Left cardiac atrium (tissue), 4 donors: ENCODE measurements at places on chromosomes 3 and 15. TPM values are rescaled to one million over a fixed set of nuclear protein-coding genes. Genes with fewer than 3 reads are reported as not detected.
A peak's percentile ranks its signal among the peaks of the same experiment; 100 is the strongest.

DNA sequence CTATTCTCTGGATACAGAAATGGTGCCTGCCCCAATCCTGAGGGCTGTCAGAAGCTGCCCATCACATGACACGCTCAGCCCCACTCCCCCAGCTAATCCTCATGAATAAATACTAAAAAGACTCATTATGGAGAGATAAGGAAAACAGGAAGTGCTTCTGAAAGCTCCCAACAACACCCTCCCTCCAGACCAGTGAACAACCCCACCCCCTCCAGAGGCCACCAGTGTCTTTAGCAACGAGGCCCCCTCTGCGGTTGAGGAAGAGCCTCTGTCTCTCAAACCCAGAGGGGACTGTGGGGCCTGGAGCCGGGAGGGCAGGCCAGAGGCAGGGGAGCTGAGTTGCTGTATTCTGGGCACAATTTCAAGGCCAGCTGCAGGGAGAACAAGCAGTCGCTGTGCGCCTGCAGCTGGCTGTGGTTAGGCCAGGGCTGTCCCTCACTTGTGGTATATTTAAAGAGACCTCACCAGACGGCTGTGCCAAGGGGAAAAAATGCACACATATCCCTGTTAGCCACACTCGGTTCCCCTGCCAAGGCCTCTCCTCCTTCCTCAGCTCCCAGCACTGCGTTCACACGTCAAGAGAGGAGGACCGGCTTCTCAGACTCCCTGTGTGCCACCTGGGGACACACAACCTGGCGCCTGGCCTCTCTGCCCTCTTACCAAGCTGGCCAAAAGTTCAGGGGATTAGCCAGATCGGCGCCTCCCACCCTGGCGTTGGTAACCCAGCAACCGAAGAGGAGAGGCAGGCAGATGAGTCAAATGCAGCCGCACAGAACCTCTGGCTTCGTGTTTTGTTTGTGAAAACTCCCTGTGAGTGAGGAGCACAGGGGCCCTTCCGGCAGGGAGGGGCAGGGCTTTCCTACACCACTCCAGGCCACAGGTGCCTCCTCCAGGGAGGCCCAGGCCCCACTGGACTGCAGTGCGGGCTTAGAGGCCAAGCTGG lies 101.2 kb upstream of the ETV5 start:
- peak; percentile 50 for DNase-seq

DNA sequence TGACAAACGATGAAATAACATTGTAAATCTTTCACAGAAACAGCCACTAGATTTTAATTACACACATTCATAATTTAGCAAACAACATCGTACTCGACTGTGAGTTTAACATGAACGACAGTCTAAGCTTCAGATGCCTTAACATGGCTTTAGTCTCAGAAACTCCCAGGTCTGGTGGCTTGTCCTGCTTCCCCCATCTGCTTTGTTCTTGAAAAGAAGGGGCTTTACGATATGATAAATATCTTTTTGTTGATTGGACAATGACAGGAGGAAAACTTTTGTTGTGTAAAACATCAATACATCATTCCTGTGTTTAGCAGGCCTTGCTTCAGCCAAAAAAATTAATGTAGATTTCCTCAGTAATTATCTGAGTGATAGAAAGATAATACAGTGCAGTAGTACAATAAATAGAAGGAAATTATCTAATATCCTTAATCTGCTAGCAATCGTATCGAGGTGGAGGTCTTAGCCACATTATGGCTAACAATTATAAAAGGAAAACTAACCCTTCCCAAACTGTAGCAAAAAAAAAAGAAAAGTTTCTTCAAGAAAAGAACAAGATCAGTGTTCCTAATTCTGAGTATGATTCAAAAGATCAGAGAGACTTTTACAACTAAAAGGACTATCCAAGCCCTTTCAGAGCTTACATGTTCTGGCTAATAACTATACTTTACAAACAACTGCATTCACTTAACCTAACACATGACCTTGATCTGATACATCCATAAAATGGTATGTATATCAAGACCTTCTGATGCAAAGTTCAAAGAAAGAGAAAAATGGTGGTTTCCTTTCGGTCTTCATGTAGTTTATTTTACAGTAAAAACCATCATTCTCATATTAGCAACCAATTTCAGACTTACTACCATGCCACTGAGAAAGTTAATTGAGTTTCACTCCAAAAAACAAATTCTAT lies 535.7 kb downstream of the FOXP1 start:
- no peak for DNase-seq

Gene NR2E3
- not detected for total RNA-seq

- DNase-seq: peak; percentile 68
Observed at GRCh38 chr3:128482666-128483656, 10.0 kb downstream of the GATA2 start.

Gene CPNE4
- 7.6 TPM for total RNA-seq

Gene GP5
- total RNA-seq: 0.06 TPM

- DNase-seq: no peak
Observed at GRCh38 chr3:53989451-53989850, 97.8 kb upstream of the SELENOK start.

Gene NANOGP8
- not detected for total RNA-seq

DNA sequence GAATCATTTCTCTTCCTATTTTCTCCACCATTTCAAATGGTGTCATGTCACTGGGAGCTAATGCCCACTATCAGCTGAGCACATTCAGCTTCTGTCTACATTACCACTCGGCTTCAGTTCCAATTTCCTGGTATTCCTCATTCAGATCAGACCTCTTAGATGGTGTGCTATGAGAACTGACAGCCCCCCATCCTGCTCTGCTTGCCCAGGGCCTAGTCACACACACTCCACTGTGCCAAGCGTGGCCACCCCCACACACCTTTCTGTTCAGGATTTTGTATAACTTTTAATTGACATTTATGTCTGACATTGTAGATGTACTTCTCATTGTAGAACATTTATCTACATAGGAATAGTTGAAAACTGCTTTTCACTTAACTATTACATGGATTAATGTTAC lies 146.8 kb downstream of the CDIN1 start:
- DNase-seq: no peak

DNA sequence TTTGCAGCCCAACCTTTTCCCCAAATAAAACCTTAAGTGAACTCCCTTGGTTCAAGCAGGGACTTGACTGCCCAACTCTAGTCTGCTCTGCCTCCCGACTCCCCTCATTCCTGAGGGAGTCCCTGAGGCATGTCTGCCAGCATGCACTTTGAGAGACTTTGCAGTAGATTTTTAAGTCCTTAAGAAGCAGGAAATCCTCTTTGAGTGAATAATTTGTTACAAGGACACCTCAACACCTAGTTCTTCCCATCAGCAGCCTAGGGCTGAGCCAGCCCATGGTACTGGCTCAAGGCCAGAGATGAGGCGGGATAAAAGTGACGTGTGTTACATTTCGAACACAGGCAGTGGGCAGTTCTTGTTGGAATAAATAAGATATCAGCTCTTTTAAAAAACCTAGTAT lies 204.3 kb upstream of the SLC2A2 start:
- DNase-seq: no peak

GRCh38 chr15:85284497-85284896 lies 95.9 kb upstream of the AKAP13 start:
- no peak for DNase-seq

Gene ARGFX
- total RNA-seq: not detected

Gene RSL24D1
- 52.9 TPM for total RNA-seq

DNA sequence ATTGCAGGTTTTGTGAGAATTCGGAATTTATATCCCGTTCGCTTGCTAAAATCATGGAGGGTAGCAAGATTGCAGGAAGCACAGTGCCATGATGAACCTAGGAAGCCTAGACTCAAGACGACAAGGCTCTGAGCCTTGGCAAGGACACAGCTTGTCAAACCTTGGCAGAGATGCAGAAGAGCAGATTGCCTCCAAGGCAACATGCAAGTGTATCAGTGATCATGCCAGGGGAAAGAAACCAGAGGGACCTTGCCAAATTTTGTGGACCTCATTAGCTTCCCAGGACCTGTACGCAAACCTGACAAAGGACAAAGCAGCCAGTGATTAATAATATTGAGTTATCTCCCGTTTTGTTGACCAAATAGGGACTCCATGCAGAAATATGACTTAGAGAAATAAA lies 159.7 kb downstream of the GOLIM4 start:
- DNase-seq: no peak

DNA sequence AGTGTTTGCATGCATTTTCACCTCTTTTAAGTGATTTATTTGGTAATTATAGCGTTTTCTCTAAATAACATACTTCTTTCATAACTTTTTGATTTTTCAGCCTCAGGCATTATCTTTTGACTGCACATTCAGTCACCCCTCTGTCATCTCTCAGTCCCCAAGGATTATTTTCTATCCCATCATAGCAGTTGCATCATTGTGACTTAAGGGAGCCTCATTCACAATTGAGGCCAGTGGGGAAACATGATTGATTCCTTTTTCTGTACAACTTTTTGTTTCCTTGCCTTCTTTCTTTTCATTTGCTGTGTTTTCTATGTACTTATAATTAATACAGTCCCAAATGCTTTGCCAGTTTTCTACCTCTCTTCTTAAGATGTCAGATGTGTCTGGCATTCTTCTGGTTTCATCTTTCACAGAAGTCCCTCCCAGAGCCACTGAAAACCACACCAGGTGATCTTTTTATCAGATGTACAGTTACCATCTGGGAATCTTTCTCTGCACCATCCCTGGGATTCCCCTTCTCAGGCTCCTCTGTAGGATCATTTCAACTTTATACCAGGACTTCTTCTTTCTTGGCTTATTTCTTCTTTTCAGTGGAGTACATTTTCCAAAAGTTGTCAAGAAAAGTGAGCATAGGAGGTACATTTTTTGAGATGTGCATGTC lies 151.4 kb downstream of the RAP2B start:
- no peak for DNase-seq

DNA sequence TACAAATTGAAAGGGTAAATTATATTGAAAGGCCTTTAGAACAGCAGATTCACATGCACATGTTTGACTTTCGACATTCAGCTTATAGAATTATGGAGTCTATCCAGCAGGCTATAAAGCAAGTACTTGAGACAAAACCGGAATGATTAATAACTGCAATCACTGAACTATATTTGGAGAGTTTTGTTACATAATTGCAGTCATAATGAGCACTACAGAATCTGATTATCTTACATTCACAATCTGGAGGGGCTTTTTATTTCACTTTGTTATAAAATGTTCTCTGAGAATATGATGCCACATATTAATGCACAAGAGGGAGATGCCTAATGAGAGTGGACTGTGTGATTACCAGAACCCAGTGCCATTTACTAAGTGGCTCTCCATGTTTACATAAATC lies 64.3 kb downstream of the NSUN3 start:
- no peak for DNase-seq

DNA sequence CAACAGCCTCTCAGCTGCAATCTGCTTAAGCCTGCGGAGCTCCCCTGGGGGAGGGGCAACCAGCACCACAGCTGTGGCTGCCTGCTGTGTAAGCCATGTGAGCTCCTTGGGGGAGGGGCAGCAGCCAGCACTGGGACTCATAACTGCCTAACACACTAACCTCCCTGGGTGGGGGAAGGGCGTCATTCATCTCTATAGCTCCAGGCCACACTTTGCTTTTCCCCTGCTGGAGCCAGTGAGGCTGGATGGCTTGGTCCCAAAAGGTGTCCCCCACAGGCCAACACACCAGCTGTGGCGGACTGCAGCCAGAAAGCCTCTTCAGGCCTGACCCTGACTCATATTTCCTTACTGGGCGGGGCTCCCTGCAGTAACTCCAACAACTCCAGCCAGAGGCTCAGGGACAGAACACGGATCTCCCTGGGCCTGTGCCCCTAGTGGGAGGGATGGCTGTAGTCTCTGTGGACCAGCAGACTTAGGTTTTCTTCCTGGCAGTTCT lies 129.8 kb downstream of the PPM1L start:
- peak; percentile 75 for DNase-seq

DNA sequence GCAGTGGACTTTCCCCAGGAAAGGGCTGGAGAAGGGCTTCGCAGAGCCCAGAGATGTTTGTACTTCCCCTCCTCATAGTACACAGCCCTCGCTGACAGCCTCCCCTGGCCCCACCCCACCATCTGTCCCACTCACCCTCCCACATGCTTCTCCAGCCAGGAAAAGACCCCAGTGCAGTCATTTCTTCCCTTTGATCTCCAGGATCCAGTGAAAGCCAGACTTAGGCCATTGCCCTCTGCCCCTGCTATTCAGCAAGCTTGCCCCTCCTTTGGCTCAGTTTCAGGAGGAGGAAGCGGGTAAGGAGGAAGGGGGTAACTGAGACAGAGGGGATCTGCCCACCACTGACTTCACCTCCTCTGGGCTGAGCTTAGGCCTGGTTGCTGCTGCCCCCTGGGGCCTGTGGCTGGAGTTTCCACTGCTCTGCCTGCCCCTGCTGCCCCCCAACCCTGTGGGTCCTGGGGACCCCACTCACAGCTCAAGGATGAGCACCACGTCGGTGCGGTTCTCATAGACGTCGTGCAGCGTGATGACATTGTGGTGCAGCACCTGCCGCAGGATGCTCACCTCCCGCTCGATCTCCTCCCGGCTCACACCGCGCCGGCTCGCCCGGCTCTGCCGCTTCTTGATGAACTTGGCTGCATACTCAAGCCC lies 63.1 kb downstream of the DAPK2 start:
- DNase-seq: no peak

DNA sequence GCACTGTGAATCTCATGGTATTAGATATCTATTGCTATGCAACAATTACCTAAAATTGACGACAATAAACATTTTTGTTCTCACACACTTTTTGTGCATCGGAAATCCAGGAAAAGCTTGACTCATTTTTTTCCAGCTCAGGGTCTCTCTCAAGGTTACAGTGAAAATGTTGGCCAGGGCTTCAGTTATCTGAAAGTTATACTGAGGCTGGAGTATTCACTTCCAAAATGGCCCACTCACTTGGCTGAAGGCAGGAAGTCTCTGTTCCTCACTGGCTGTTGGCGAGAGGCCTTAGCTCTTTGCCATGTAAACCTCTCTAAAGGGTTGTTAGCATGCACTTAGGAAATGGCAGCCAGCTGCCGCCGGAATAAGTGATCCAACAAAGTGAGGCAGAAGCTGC lies 41.4 kb downstream of the OSTN start:
- no peak for DNase-seq

GRCh38 chr3:102034639-102035451 lies 185.5 kb downstream of the NFKBIZ start:
- DNase-seq: no peak

GRCh38 chr3:1611824-1612223 lies 486.8 kb upstream of the CNTN4 start:
- DNase-seq: no peak

DNA sequence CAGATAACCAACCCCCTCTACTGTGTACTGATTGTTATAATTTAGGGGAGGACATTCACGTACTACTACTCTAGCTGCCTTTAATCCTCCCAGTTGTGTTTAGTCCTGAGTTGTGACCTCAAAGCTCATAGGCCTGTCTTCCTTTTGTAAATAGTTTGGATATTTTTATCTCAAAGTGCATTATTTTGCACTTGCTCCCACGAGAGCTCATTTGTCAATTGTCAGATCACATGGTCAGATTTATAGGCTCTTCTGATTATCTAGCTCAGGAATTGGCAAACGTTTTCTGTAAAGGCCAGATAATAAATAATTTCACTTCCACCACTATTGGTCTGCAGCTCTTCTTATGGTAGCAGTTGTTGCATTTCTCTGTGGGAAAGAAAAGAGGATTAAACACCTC lies 14.4 kb upstream of the SLC30A4 start:
- no peak for DNase-seq
